ENCODE measurements at places on chromosomes 3 and 15.
A peak's percentile ranks its signal among the peaks of the same experiment; 100 is the strongest.

GRCh38 chr3:69463531-69463930 is 77.6 kb upstream of the FRMD4B start:
- no peak for DNase-seq

- no peak for DNase-seq
These were observed 295.3 kb downstream of the RBMS3 start for GRCh38 chr3:29576181-29576580.

DNA sequence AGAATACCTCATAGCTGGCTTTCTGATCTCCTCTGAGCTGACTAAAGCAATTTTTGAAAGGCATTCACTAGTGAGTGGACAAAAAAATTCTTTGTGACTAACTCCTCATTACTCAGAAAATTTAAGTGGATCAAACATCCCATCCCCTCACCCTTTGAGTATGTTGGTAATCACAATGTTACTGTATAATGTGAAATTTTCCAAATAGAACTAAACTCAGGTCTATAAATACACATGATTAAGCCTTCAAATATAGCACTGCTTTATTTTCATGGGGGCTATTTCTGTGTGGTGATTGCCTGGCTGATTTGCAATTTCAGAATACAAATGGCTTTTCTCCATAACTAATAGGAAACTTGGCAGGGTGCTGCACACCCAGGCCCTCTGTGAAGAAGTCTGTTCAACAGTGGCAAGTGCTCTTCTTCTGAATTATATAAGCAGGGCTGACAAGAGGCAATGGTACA is 45.9 kb upstream of the ACTC1 start:
- DNase-seq, result no peak

DNA sequence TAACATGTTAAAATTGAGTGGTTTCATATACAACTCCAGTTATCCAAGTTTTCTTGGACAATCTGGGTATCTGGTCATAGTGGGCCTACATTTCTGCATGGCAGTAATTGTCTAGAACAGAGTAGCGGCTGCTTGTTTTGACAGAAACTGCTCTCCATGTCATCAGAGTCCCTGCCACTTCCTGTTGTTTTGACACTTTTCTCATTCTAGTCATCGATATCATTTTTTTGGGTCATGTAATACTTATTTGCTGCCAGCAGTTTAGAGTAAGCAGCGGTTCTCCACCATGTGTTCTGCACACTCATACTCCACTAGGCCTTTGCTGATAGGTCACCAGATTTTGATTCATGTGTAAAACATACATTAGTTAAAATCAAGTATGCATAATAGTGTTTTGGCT is 81.5 kb downstream of the SLC25A26 start:
- peak; percentile 52 for DNase-seq

GRCh38 chr3:196966526-196967401 is 1.9 kb downstream of the PIGZ start:
- DNase-seq, result no peak

- DNase-seq, result no peak
These were observed 1.2 kb downstream of the BLOC1S6 start for GRCh38 chr15:45588219-45588875.

GRCh38 chr15:56076640-56077039 is 83.2 kb upstream of the NEDD4 start:
- no peak for DNase-seq

DNA sequence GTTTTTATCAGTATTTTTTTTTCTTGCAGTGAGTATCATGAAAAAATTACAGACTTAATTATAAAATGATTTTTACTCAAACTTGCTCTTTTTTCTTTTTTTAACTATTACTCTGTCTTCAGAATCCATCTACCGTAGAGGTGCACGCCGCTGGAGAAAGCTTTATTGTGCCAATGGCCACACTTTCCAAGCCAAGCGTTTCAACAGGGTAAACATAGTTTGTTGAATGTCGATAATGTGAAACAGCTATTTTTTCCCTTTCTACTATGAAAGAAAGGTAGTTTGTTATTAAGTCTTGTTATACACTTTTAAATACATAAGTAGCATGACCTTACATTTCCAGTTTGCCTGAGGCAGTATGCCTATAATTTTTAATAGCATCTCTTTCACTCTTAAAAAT is 45.6 kb downstream of the PRKCI start:
- no peak for DNase-seq

GRCh38 chr3:151351648-151352047 is 22.3 kb upstream of the P2RY13 start:
- DNase-seq, result no peak

- DNase-seq, result peak; percentile 22
These were observed 27.6 kb downstream of the PLXNB1 start for GRCh38 chr3:48402281-48402732.

- no peak for DNase-seq
These were observed 101.2 kb upstream of the WNT5A start for GRCh38 chr3:55588146-55588765.

- DNase-seq, result no peak
These were observed 125.1 kb downstream of the ABI3BP start for GRCh38 chr3:100868096-100868495.

DNA sequence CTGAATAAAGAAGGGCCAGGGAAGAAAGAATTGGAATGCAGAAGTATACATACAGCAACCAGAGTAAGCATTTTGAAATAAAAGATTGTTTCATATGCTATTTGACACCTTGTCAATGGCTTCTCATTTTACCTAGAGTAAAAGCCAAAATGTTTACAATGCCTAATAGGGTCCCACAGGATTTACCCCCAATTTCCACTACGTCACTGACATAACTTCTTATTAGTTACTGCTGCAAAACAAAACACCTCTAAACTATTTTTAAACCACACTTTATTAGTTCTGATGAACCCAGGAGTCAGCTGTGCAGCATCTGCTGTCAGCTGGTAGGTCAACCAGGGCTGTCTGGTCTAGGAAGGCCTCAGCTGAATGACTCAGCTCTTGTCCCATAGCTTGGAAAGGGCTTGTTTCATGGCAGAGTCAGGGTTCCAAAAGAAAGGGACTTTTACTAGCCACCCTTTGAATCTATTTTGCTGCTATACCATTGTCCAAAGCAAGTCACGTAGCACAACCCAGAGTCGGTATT is 945.1 kb downstream of the EPHA3 start:
- DNase-seq, result no peak

DNA sequence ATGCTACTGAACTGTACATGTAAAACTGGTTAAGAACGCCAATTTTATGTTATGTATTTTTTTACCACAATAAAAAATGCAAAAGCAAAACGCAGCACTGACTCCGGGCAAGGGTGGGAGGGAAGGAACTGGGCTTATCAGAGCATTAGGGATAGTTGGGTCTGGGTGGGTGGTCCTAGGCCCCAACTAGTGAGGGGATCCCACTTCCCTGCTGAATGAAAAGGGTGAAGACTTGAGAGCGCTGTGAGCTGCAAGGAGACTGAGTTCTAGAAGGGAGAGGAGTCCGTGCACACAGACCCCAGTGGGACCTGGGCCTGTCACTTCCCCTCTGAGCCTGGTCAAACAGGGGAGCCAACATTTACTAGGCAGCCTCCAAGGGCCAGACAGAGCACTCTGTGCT is 98.6 kb downstream of the TPRA1 start:
- no peak for DNase-seq

DNA sequence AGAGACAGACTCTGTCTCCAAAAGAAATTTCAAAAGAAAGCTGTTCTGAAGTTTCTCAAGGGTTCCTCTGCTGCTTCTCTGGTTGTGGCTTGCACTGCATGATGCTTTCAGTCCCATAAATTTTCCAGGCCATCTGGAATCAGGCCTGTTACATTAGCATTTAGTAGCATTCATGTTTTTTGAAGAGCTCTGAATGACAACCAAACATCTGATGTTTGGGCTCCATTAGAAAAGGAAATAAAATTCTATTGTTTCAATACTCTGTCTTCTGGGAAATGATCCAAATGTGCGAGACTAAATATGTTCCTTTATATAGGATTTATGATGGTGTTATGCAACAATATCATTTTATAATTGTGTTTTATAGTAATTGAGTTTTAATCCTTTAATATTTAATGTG is 455.8 kb downstream of the GABRG3 start:
- no peak for DNase-seq

DNA sequence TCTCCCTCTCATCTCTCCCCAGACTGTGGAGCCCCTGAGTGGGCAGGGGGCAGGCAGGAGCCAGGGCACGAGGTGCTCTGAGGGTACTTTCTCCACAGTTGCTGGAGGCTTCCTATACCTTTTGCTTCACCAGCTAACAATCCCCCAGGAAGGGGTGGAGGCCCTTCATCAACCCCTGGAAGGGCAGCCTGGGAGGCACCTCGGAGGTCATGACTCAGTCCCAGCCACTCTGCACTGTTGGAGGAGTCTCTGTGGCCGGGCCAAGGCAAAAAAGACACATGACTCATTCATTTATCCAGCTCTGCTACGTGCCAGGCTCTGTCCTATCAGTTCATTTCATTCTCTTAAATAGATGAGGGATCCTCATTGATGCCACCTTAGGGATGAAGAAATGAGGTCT is 15.6 kb upstream of the KY start:
- no peak for DNase-seq

- DNase-seq, result no peak
These were observed 161.6 kb downstream of the TCF12 start for GRCh38 chr15:57079931-57080620.

DNA sequence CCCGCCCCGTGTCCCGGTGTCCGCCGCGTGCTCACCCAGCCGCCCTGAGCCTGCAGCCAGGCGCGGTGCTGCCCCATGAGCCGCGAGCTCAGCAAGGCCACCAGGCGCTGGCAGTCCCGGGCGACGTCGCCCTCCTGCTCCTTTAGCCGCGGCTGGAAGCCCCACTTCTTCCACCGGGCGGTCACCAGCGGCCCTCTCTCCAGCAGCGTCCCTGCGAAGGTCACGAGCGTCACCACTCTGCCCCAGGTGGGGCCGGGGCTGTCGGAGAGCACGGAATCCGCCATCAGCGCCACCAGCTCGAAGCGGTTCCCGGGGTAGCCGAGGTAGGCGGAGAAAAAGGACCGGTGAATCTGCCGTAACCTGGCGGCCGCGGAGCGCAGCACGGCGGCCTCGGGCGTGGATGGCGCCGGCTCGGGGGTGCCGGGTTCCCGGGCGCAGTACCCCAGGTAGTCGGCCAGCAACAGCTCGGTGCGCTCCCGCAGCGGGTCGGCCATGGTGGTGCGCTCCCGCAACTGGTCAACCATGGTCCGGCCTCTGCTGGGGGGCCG is 298 bp downstream of the BCL2L10 start:
- peak; percentile 67 for DNase-seq

GRCh38 chr15:77053709-77054108 is 17.2 kb downstream of the TSPAN3 start:
- no peak for DNase-seq

DNA sequence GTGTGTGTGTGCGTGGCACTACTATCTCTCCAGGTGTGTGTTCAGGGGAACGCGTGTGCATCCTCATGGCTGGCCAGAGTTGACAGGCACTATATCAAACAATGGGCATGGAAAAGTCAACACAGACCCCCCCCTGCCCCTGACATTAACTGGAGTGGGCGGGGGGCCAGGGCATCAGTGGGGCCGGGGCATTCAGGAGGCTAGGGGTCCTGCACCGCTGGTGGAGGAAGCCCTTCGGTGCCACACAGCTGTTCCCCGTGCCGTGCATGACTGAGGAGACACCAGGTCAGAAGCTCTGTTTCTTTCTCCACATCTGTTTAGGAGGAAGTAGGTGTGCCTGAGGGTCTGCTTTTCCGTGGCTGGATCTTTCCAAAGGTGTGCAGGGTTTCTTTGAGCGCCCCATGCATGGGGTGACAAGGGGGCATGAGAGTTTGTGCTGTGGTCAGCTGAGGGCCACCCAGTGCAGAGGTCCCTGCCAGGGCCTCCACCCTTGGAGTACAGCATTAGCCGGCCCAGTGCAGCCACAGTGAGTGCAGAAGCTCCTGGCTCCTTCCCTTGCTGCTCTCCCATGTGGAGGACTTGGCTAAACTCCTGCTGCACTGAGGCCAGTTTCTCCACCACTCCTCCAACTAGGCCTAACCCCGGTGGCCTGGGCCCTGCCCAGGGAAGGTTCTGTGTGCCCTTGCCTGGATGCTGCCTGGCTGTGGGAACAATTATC is 7.5 kb downstream of the C3orf22 start:
- no peak for DNase-seq

DNA sequence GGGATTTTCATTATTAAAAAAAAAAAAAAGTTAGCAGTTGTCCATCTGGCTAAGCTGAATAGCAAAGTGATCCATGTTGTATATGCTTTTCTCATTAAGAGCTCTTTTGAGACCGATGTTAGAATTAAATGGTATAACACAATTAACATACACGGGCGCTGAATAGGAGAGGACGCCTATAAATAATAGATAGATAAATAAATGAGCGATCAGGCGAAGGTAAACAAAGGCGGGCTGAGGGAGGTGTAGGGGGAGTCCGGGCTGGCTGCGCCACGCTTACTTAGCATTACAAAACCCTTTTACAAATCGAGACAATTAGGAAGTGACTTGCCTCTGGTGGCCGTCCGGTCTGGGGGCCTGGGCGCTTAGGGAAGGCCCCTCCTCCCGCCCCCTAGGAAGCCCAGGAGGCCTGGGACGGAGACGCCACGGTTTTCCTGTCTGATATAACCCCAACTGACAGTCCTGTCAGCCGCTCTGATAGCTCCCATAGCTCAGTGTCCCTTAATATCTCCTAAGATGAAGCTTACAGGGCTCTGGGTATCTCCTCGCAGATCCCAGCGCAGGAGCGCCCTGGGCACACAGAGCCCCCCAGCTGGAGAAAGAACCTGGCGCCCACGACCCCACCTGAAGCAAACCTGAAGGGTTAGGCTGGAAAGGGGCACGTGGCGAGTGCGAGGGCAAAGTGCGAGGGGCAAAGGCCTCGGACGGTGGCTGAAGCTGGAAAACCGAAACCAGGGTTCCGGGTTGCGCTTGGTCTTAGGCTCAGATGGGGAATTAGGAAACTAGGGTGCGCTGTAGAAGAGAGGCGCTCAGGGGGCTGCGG is 3.6 kb downstream of the SOX14 start:
- DNase-seq, result no peak

DNA sequence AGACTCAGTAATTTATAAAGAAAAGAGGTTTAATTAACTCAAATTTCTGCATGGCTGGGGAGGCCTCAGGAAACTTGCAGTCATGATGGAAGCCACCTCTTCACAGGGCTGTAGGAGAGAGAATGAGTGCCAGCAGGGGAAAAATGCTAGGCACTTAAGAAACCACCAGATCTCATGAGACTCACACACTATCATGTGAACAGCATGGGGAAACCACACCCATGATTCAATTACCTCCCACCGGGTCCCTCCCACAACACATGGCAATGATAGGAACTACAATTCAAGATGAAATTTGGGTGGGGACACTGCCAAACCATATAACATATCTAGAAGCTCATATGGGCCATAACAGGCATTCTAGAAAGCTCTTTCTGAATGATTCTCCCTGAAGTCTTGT is 190.3 kb downstream of the WNT5A start:
- no peak for DNase-seq

DNA sequence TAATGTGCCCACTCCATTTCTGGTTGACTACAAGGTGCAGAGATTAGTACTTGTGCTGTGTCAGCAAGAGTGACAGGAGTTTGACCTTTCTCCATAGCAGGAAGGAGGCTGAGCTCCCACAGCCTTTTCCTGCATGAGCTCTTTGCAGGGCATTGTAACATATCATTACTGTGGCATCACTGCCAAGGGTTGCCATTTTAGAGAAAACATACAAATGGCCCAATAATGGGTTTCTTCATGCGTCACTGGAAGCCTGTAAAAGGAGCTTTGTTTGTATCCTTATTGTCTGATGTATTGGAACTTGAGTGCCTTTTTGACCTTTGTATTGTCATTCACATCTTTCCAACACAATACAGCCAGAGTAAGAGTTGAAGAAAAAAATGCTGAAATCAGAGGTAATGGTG is 323.0 kb upstream of the CDIN1 start:
- DNase-seq, result no peak
